ENCODE measurements at places on chromosomes 6 and 20.

GRCh38 chr6:149563203-149563927 is 2.8 kb upstream of the GINM1 start:
- no peak for DNase-seq

DNA sequence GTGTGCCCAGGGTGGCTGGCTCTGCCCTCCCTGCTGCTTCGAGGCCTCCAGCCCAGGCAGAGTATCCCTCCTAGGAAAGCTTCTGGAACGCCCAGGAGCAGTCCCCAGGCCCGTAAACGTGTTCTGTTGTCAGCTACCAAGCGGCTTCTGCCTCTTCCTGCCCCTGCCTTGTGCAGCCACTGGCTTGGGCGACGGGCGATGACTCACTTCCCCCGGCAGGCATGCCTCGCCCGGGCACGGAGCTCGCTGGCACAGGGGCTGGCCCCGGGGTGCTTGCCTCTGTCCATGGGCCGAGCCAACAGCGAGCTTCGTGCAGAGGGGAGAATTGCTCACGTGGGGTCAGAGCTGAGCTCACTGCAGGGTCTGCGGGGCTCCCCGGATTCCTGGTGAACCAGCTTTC is 86.7 kb upstream of the THBS2 start:
- DNase-seq = no peak

DNA sequence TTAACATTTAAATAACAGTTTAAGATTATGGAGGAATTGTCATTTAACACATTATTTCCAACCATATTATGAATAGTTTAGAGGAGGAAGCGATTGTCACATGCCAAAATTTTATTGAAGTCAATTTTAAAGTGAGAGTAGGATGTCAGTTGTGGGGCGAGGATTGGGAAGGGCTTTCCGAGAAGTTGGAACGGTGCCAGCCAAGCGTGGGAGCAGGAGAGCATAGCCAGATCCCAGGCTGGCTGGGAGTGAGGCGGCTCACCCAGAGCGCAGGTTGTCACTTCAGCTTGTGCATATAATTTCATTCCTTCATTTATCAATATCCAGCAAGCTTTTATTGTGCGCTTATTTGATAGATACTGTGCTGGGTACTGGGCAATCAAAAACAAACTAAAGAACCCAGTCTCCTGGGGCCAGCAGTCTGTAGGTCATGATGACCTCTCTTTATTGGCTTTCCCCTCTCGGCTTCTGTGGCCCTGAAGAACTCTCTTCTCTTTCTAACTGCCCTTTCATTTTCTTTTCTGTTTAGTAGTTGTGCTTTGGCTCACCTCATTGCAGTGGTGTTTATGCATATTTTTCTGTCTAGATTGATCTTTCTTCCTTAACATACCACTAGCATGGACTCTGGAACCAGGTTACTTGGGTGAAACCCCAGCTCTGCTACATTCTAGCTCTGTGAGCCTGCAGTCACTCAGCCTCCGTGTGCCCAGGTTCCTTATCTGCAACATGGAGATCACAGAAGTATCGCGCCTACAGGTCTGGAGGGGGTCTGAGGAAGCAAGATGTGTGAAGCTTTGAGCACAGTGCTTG is 6.4 kb downstream of the CEP43 start:
- no peak for DNase-seq

- DNase-seq = no peak
These were observed 16.7 kb upstream of the OSTM1 start for GRCh38 chr6:108091288-108091687.

DNA sequence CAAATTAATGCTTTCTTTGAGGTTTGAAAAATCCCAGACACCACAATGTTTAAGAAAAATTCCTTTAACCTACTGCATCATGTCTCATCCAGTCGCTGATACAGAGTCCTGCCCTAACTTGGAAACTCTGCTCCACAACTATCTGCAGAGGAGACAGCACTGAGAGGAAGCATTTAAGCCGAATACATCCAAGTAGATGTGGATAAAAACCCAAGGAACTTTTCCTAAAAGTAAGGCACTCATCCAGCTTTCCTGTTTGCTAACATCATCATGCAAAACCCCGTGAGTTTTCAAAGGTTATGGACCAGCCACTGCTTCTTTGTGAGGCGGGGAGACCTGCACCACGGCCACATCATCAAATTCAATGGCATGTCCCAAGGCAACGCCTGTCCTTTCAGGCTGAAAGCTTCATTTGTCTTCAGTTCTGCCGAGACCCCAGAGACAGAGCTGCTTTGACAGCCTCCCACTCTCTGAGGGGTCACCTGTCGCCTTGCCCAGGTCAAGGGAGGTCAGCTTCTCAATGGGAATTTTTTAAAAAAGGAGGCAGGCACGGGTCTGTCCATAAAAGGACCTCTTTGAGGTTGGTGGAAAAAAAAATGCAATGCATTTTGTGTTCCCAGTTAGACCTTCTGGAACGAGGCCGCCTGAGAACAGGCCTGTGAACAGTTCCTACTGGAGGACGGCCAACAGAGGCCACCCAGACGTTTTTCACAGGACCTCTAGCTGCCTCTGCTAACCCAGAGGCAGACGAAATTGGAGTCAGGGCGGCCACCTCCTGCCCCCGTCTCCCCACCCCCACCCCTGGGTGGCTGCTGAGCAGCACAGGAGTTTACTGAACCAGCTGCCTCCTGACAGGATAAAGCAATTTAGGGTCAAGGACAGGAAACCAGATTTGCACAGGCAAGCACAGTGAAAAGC is 142.5 kb upstream of the HDDC2 start:
- DNase-seq = no peak

DNA sequence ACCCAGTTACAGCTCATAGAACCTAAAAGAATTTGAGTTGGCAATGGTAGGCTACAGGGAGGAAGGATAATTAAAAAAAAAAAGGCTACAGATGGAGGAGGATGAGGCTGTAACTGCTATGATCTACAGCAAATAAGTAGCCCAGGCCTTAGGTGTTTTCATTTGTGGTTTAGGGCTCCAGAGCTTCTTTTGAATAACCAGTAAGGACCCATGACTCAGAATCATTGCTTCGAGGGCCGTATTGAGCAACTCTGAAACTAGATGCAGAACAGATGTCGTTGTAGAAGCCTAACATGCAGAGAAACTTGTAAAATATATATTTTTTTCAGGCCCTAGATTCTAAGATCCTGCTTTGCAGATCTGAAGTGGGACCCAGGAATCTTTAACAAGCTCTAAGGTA is 19.0 kb upstream of the ASIP start:
- DNase-seq = no peak

DNA sequence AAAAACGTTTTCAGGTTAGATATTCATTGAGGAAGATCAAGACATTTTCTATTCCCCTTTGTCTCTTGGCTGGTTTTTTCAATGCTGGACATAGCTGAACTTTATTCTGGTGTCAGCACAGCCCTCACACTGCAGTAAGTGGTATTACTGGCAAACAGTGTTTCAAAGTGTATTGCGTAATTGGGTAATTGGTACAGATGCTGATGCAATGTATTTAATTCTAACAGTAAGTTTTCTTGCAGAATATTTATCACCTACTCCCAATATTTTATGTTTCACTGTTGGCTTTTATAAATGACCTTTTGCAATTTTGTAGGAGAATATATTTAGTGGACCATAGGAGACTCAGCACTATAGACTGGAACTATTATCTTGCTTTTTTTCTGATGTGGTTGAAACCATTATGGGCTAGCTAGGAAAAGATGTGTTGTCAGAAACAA is 287.6 kb upstream of the SOX4 start:
- no peak for DNase-seq

- DNase-seq = no peak
These were observed 161.4 kb downstream of the LY86 start for GRCh38 chr6:6749702-6750491.
